ENCODE measurements at places on chromosomes 4 and X.

DNA sequence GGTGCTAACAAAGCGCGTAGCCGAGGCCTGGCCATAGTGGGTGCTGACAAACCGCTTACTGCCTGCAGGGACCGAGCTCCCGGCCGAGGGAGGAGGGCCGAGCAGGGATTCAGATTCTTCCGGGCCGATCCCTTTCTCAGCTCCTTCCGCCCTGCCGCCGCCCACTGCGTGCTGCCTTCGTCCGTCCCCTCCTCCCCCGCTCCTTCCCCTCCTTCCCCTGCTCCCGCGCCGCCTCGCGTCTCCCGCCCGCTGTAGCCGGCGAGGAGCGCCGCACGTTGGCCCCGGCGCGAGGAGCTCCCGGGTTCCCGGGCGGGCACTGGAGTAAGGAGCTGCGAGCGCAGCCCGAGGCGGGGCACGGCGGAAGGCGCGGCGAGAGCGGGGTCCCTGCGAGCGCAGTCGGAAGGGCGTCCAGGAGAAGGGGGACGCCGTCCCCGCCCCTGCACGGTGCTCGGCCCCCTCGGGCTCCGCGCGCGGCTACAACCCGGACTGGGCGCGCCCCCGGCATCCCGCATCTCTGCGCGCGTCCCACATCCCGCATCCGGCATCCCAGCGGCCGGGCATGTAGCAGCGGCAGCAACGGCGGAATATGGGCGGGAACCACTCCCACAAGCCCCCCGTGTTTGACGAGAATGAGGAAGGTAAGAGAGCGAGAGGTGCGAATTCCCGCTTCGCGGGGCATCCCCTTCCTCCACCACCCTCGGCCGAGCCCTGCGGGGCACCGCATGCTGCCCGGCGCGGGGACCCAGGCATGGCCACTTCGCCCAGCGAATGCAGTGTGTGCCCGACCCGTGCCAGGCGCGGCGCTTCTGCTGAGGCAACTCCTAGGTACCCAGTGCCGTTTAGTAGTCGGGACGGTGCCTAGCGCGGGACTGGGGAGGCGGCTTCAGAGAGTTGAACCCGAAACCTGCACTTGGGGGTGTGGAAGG, at the start of gene STK32B:
Gene STK32B, plus strand, starts transcription at position 203 of the 926 bp plus-strand sequence.
- no peak for DNase-seq

DNA sequence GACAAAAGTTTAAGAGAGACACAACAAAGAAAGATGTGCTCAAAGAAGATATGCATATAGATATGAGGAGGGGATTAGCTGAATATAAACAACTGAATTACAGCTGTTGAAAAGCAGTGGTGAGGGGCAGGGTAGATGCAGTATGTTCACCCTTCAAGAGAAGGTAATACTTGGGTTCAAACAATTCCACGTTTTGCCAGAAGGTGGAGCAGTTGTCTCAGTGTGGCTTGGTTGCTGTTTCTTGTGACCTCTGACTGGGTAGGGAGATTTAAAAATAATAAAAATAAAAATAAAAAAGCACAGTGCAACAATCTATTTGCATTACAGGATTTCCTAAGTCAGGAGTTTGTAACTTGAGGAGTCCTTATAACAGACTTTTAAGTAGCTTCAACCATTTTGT, 23.3 kb downstream of the PHOX2B start:
- DNase-seq: no peak

DNA sequence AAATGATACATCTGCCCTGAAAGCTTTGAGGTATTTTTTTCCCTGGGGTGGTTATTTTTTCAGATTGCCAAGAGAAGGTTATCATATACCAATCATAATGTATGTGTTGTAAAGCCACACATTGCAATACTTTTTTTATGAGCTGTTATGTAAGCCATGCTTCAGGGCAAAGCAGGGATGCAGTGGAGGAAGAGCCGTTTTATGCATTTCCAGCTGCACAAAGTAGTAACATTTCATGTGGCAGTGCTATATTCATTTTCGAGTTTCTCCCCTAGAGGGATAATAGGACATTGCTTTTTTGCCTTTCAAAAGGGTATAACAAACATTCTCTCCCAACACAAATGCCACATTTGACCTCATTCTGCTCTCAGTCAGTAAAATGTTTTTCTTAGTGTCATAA, 68.5 kb downstream of the GALNT7 start:
- DNase-seq: no peak

DNA sequence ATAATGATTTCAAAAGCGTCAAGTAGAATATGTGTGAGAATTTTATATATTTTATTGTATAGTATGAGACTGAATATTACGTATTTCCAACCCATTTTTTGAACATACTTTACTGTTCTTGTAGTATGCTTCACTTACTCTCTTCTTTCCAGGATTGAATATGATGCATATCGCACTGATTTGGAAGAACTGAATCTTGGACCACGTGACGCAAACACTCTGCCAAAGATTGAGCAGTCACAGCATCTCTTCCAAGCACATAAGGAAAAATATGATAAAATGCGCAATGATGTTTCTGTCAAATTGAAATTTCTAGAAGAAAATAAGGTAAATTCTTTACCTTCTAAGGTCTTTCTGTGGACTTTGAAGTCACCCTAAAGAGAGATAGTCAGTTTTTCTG, 48.1 kb upstream of the FHDC1 start:
- no peak for DNase-seq

DNA sequence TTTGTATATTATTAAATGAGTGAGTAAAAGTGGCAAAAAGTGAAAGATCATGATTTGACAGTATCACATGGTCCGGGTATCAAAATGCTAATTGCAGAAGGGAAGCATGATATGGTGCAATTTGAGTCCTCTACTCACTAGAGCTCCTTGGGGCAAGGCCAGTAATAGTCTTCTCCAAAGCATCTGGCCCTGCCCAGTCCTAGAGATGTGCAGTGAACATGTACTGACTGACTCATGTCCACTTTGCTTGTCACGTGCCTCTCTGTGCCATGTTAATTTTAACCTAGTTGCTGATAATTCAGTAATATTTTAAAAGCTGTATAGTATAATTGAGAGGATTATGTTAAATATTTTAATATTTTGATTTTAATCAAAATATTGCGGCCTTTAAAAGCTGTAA, 54.6 kb upstream of the TENM3 start:
- no peak for DNase-seq

GRCh38 chr4:148215202-148215601, 227.0 kb downstream of the NR3C2 start:
- DNase-seq: no peak

DNA sequence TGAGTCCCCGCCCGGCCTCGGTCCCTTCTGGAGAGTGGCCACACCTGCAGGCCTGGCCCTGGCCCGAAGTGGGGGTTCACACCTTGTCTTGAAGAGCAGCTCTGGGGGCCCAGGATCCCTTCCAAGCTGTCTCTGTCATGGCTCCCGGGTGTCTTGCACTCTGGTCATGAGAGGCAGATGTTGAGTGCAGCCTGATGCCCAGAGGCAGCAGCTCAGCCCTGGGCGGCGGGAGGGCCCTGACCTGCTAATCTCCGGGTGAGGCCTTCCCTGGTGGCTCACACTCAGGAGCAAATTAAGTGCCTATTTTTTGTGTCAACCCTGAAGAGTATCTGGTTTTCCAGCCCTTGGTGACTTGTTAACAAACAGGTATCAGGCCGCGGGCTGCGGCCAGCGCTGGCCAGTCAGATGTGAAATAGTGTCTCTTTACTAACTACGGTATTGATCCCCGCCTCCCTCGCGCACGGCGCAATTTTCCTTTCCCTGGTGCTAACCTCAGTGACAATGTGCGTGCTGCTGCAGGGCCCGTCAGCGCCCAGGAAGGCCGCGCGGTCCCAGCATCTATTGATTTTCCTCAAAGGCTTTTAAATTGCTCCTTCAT, 24.2 kb downstream of the NKX1-1 start:
- no peak for DNase-seq

DNA sequence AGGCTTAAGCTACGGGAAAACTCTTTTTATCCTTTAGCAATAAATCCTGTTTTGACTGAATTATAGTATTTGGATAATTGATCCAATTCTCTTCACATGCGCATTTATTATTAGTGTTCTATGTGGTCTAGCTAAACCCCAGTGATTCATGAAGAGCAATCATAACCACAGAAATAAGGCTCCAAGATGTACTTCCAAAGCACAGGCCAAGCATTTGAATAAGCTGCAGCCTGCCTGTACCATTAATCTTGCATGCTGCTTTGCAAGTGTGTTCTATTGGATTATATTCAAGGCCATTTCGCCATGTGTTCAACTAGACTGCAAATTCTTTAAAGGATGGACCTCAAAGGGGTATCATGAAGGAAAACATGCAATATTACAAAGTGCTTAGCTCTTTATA, 385.2 kb upstream of the FAT1 start:
- no peak for DNase-seq

DNA sequence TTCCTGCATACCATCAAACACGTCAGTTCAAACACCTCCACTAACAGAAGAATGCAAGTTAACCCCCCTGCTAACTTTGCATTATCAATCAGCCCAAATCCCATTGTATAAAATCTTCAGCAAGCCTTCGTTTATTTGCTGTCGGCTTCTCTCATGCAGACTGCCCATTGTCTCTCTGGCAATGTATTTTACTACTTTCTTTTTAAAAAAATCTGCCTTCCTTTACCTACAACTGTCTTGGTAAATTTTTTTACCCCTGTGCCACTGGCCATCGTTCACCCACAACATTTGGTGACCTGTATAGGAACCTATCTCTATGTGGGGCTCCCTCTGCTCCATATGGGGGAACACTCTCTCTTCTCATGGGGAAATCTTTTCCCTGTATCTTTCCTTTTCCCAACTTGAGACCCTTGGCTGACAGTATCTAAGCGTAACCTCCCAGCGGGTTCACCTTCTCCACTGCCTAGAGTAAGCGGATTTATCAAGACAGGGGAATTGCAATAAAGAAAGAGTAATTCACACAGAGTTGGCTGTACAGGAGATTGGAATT, 244.6 kb downstream of the CPXCR1 start:
- no peak for DNase-seq

- no peak for DNase-seq
Measured at GRCh38 chrX:56978172-56978571, 17.2 kb downstream of the SPIN3 start.

- no peak for DNase-seq
Measured at GRCh38 chr4:118911238-118911703, 22.6 kb downstream of the SYNPO2 start.

GRCh38 chr4:31059753-31060522, 339.8 kb downstream of the PCDH7 start:
- DNase-seq: no peak

DNA sequence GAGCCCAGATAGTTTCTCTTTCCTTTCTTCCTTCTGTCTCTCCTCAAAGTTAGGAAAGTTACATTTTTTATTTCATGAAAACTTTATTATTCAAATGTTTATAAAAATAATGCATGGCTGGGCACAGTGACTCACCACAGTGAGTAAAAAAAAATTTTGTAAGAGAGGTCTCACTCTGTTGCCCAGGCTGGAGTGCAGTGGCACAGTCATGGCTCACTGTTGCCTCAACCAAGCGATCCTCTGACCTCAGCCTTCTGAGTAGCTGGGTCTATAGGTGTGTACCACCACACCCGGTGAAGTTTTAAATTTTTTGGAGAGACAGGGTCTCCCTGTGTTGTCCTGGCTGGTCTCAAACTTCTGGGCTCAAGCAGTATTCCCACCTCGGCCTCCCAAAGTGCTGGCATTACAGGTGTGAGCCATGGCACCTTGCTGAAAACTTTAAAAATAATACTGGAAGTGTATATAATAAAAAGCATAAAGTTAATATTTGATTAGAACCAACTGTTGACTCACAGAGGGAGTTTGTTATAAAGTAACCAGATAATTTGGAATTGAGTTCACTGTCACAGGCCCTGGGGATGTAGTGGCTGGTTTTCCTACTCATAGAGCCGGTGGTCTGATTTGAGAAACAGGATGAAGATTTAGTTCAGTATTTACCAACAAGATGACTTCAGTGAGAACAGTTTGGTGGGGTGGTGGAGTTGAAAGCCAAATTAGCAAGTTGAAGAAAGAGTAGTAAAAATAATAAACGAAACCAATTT, 18.0 kb downstream of the CMC4 start:
- no peak for DNase-seq

- DNase-seq: no peak
Measured at GRCh38 chrX:17759990-17760389, 22.7 kb downstream of the SCML1 start.

- no peak for DNase-seq
Measured at GRCh38 chr4:156328882-156329281, 375.2 kb upstream of the CTSO start.

- no peak for DNase-seq
Measured at GRCh38 chr4:97577004-97577403, 566.3 kb downstream of the STPG2 start.

GRCh38 chr4:123488916-123489315, 92.3 kb downstream of the SPRY1 start:
- DNase-seq: peak; percentile 35

DNA sequence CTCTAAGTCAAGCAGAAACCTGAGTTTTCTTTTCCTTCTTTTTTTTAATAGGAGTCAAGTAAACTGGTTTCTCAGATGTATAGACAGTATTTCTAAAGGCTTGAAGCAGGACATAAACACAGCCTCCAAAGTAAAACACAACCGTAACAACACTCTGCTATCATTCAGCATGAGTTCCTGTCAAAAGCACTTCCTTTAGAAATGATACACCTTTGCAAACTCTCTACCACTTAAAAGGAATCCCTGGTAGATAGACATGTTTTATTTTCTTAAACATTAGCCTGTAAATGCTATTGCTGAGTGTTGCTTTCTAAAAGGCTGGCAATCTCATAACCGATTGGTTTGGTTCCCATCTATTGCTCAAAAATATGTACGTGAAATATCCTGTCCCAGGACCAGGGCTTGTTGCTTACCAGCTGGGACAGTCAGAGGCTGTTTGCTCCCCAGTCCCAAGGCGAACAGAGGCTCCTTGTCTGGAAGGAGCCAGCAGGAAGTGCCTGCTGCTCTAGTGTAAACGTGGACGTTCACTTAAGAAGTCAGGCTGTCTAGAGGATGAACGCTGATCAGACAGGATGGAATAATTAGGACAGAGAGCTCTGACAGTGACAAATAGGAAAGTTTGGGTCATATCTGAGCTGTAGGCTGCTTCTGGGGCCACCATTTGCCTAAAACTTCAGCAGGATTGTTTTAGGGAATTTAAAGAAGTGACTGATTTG, 173.9 kb upstream of the KLF3 start:
- DNase-seq: no peak

DNA sequence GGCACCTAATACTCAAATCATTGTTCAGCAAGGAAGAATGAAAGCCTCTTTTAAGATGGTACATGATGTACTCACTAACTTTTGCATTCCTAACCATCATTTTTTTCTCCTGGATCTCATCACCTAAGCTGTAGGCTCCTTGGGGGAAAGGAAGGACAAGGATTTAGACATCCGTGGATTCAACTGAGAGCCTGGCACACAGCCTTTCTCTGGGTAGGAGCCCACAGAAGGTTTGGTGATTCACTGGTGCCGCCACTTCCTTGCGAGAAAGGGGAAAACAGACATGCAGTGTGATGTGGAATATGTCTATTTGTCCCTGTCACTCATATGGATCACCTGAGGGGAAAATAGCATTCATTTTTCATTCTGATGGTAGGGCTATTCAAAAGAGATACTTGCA, 147.3 kb downstream of the PCDH7 start:
- DNase-seq: no peak

- DNase-seq: no peak
Measured at GRCh38 chr4:187000281-187000680, 276.6 kb upstream of the FAT1 start.

Measured in H54 (cell line).